Stimulated activated effector memory CD8-positive, alpha-beta T cell treated with anti-CD3 and anti-CD28 coated beads, Interleukin-12 subunit alpha, Interleukin-12 subunit beta, amount 100 ng/mL, for 72 hours (primary cell): ENCODE measurements at places on chromosomes 2 and 18.

DNA sequence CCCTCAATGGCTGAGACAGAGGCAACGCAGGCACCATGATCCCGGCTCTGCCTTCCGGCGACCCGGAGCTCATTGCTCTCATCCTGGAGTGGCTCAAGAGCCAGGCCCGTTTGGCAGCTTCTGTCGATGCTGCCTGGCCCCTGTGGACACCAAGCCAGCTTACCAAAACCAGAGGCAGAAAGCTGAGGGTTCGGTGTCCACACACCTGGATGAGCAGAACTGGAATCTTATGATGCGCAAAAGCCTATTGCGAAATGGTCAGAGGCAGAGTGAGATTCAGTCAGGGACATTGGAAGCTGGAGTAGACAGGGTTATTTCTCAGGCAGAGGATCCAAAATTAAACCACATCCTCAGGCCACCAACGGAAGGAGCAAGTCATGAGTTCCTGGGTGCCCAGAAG, 34.9 kb upstream of the TGIF1 start:
- no peak for DNase-seq

- DNase-seq = no peak
Measured at GRCh38 chr18:26103579-26103978, 13.2 kb upstream of the SS18 start.

GRCh38 chr2:16645775-16646559, 19.7 kb downstream of the CYRIA start:
- no peak for DNase-seq

GRCh38 chr2:60347781-60348180, 205.7 kb downstream of the BCL11A start:
- DNase-seq = no peak

DNA sequence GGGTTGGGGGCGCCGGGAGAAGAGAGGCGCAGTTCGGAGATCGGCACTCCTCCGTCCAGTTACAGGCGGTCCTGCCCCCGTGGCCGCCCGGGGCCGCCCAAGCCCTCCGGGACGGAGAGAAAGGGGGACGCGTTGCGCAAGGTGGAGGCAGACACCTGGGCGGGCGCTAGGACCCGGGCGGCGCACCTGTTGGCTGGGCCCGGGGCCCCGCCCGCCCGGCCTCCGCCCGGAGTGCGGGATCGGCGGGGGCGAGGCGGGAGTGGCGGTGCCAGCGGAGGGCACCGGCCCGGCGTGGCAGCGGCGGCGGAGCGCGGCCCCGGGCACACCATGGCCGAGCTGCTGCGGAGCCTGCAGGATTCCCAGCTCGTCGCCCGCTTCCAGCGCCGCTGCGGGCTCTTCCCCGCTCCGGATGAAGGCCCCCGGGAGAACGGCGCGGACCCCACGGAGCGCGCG, at the start of gene SGPP2:
SGPP2 (plus strand) TSS at position 268 of the 453 bp plus-strand sequence; CDS start at position 328, 60 bp downstream.
- no peak for DNase-seq

DNA sequence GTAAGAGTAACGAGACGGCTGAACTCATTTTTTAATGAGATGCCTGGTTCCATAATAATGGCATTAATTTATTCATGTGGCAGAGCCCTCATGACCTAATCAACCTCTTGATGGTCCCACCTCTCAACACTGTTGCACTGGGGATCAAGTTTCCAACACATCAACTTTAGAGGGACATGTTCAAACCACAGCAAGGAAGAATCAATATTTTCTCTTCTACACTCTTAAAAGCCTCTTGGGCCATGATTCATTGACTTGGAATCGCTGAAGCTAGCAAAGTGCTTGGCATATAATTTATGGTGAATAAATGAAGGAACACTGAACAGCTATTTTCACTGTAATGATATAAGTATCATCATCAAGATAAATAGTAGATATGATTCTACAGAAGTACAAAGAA, 333.0 kb downstream of the TNS1 start:
- DNase-seq = no peak

- DNase-seq = no peak
Measured at GRCh38 chr2:199490049-199490448, 32.3 kb upstream of the SATB2 start.

- DNase-seq = no peak
Measured at GRCh38 chr2:70685771-70686171, 82.2 kb downstream of the ADD2 start.

DNA sequence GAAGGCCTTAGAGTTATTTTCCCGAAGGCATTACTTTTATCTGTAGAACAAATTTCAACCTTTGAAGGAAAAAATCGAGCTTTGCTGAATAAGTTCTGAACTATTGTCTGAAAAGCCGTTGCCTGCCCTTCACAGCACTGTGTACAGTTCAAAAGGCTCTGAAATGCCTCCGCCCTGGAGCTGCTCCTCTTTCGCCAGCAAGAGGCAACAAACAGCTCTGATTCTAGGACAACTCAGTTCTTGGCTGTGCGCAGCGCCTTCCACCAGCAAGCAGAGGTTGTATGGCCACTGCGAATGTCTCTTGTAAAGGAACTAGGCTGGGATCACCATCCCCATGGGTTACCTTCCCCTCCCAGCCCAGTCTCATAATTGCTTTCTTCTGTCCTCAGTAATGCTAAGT, 308.5 kb downstream of the GBX2 start:
- DNase-seq = no peak

- no peak for DNase-seq
Measured at GRCh38 chr18:48799724-48800315, 150.9 kb downstream of the SMAD7 start.

GRCh38 chr2:168119515-168120141, 127.8 kb downstream of the STK39 start:
- DNase-seq = peak; percentile 54

- DNase-seq = no peak
Measured at GRCh38 chr2:180705551-180705950, 274.9 kb upstream of the UBE2E3 start.

DNA sequence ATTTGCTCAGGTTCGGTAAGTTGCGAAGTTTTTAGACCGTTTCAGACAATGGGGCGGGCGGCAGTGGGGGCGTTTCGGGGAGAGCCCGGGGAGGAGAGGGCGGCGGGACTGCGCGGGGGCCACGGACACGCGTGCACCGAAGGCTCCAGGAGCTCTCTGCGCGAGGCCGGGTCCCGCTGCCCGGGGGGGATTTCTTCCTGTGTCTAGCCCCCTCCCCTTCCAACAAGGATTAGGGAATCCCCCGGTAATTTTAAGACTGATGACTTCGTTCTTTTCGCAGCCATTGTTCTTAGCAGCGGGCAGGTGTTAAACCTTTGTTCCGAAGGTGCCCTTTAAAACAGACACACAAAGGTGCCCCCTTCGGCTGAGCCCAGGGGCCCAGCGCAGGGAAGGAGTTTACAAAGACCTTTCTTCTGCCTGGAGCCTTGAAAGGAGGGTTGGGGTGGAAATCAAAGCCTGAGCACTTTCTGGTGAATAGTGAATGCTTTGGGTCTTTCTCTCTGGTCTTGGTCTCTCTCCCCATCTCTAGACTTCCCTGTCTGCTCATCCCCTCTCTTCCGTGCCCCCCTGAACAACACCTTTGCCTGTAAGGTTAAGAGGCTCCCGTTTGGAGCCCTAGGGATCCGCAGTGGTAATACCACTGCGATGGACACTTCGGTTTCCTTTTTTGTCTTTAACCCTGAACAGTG, 2.1 kb downstream of the TRIB2 start:
- DNase-seq = no peak

DNA sequence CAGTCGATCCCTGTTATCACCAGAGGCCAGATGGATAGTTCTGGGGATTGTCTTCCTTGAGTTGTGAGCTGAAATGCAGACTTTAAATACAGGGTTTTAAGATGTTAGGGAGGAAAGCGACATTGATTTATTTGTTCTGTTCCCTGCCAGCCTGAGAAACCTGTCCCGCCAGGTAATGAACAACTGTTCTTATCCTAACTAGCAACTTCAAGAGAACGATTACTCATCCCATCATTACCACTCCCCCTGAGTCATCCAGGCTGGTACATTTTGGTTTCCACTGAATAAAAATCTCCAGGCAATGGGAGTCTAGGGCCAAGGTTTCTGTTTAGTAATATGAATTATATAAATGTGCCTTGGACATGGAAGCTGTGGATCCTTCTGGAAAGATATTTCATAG, 131.2 kb downstream of the LYPD6B start:
- no peak for DNase-seq

- no peak for DNase-seq
Measured at GRCh38 chr2:207113414-207113813, 52.3 kb downstream of the KLF7 start.

- DNase-seq = no peak
Measured at GRCh38 chr2:234976479-234977227, 24.8 kb downstream of the SH3BP4 start.

DNA sequence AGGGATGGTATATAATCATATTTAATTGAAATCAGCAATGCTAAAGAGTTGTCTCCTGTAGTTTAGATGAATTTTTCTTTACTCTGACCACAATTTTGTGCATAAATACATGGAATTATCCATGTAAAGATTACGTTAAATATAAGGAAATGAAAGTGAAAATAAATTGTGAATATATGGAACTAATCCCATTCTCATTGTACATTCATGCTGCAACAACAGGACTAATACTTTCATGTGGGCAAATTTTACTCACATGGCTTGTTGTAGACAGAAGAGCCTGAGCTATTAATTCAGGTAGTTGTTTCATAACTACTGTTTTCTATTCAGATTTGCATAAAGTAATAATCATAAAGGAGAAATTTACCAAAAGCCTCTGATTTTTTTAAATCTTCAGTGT, 357.8 kb downstream of the ARHGAP15 start:
- no peak for DNase-seq

DNA sequence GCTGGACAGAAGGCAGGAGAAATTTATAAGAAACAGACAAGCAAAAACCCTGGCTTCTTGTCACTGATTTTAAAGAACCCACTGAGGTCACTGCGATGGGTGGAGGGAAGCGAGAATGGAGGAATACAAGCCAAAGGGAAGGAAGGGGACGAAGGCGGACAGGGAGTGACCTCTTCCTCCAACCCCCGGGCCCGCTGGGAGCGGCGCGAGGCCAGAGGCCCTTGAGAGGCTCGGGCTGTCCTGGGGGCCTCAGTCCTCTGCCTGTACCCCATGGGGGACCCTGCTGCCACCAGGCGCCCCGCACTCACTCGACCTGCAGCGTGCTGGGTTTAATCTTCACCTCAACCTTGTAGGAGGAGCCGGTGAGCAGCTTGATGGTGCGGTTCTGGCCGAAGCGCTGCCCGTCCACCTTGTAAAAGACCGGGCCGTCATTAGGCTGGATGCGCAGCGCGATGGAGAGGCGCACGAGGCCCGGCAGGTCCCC, 793 bp downstream of the CNRIP1 start:
- no peak for DNase-seq

- DNase-seq = no peak
Measured at GRCh38 chr2:162400336-162400735, 56.4 kb downstream of the GCA start.

- no peak for DNase-seq
Measured at GRCh38 chr18:55338978-55339650, 248.9 kb downstream of the TCF4 start.

GRCh38 chr2:83051538-83052170, 1407.4 kb downstream of the SUCLG1 start:
- DNase-seq = no peak

- DNase-seq = no peak
Measured at GRCh38 chr2:181459621-181460021, 2.4 kb downstream of the ITGA4 start.

DNA sequence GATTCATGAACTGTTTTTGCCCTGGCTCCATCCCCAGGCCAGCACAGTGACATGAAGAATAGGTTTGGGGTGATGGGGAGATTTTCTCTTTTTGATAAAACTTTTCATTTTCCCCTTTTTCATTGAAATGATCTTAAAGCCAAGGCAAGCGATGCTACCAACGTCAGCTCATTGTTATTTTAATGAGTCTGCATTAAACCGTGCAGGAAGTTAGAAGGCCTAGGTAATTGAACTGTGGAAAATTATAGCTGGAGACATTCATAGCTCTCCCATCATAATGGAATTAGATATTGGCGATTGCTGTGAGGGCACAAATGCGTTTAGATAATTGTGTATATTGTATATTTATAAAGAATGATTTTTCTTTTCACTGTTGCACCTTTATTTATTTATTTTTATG, 33.2 kb downstream of the SMARCAL1 start:
- no peak for DNase-seq

- DNase-seq = no peak
Measured at GRCh38 chr2:217901835-217902378, 100.9 kb downstream of the TNS1 start.

DNA sequence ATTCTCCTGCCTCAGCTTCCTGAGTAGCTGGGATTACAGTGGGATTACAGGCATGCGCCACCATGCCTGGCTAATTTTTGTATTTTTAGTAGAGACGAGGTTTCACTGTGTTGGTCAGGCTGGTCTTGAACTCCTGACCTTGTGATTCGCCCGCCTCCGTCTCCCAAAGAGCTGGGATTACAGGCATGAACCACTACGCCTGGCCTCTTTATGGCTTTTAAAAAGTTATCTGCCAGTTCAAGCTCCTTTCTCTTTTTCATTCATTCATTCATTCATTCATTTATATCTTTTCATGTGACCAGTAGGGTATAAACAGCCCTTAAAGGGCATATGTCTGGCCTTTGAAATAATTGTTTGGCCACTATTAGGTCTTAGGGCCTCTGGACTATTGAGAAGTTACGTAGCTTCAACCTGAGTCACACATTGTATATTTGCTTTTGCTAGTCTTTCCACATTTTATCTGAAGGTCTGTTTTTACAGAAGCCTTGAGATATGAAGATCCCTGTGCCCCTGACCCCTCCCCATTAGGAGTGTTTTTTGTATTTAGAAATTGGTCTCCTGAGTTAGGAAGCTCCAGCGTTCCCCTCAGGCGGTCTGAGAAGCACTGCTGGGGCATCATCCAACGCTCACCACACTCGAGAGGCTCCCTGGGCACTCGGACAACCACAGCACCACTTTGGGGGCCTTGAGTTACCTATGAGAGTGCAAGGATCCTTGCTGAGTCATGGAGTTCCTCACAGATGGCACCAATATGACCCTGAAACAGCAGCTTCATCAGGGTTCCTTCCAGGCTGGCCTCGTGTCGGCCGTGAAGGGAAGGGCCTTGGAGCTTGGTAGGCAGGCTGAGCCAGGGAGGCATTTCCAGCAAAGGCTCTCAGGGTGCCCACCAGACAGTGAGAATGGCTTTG, 21.8 kb downstream of the FZD5 start:
- no peak for DNase-seq

GRCh38 chr18:6340121-6340520, 74.6 kb downstream of the L3MBTL4 start:
- no peak for DNase-seq

- DNase-seq = no peak
Measured at GRCh38 chr2:169729274-169729605, 4.4 kb upstream of the KLHL23 start.

DNA sequence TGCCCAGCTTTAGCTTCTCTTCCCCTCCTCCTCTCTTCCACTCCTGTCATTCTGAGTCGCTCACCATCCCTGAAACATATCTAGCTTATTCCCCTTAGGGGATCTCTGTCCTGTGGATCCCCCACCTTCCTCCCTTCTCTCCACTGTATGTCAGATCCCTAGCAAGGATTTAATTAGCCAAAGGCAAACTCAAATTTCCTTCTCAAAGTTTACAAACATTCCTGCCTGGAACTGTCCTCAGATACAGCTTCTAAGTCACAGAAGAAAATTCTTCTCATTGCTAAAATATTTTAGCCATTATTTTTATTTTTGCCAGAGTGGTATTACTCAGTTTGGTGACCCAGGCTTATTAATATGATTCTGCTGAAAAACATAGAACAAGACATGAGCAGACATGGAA, 315.3 kb downstream of the CYP26B1 start:
- no peak for DNase-seq
